ENCODE measurements at places on chromosomes 13 and 19. TPM values are rescaled to one million over a fixed set of nuclear protein-coding genes. Genes with fewer than 3 reads are reported as not detected.

DNA sequence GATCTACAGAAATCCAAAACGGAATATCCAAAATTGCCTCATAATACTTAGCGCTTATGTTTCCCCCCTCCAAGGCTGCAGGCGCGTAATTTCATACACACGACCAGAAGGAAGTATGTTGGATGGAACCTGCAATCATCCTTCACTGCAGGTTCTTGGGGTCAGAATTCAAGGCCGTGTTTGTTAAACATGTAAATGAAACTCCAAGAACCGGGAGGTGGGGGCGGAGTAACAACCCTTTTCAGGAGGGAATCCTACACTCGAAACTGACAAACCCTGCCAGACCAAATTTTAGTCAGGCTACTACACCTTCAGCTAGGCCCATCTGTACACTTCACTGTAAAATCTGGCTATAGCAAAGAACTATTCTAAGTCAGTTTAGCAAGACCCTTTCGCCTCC lies 1.3 kb downstream of the ZNF607 start:
- H3K27ac ChIP-seq = no peak overlapping the region
- H3K4me1 ChIP-seq = peaks cover 3% of the 10 kb centered on the region
- no peaks in the 10 kb centered on the region for H3K27me3 ChIP-seq
- no peaks in the 10 kb centered on the region for H3K36me3 ChIP-seq
- DNase-seq = no peak

DNA sequence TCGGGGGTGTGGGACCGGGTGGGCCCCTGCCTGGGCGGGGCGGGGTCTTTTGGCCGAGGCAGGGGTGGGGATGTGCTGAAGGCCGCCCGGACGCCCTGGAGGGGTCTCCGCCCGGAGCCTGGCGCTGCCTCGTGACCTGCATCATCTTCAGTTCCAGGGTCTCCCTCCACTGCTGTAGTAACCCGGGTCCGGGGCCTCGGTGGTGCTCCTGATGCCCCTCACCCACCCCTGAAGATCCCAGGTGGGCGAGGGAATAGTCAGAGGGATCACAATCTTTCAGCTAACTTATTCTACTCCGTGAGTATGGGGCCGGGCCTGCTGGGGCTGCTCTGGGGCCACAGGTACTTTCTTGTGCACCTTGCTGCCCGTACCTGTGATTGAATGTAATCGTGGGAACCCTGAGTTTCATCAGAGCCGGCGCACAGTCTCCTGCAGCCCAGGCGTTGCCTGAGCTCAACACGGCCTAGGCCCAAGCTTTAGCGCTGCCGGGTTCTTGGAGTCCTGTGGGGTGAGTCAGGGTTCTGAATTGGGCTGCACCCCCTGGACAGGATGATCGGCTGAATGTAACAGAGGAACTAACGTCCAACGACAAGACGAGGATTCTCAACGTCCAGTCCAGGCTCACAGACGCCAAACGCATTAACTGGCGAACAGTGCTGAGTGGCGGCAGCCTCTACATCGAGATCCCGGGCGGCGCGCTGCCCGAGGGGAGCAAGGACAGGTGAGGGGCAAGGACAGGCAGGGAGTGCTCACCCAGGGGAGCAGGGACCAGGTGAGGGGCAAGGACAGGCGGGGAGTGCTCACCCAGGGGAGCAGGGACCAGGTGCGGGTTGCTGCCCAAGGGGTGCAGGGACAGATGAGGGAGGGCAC lies 10.5 kb downstream of the PEAK3 start:
- peaks cover 2% of the 10 kb centered on the region for H3K27me3 ChIP-seq
- no peak for DNase-seq
- H3K36me3 ChIP-seq = peaks cover 29% of the 10 kb centered on the region
- H3K4me3 ChIP-seq = peak overlapping the region; percentile 100

- H3K4me3 ChIP-seq = no peak overlapping the region
- no peaks in the 10 kb centered on the region for H3K36me3 ChIP-seq
Observed at GRCh38 chr13:22944378-22944777, 236.4 kb upstream of the SGCG start.

DNA sequence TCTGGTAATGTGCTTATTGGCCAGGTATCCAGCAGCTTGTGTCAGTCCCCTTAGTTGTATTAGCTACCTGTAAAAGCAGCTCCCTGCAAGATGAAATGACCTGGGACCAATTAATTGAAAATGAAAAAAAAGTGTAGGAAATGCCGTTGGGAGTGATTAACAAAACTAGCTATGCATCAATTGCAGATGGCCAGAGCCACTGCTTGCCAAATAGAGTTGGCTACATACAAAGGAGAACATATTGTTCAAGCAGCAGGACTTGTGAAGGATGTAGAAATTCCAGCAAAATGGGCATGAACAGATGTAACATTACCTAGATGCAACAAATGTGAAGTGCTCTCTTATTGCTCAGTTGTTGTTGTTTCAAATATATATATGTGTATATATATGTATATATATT lies 300.5 kb downstream of the PCDH17 start:
- H3K27ac ChIP-seq = no peak overlapping the region
- no peaks in the 10 kb centered on the region for H3K4me1 ChIP-seq
- no peak for DNase-seq
- no peaks in the 10 kb centered on the region for H3K36me3 ChIP-seq
- no peaks in the 10 kb centered on the region for H3K27me3 ChIP-seq

- no peaks in the 10 kb centered on the region for H3K4me1 ChIP-seq
- no peaks in the 10 kb centered on the region for H3K36me3 ChIP-seq
- no peak overlapping the region for H3K4me3 ChIP-seq
- H3K27ac ChIP-seq = no peak overlapping the region
Observed at GRCh38 chr13:45747071-45747470, 45.0 kb downstream of the CBY2 start.

DNA sequence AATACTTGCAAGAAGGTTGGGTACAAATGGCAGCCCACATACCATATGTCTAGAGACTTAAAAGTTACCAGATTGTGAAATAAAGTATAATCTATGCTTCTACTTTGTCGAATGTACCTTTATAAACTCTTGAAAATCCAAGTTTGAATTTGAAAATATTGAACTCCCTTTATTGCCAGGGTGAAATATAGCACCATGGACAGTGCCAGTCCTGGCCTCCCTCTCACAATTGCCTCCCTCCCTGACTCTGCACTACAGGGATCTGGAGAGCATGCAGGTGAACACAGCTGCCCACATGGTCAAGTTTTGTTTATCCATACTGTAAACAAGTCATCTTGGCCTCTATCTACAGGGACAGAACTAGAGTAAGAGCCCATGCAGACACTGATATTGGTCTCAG lies 394.1 kb upstream of the SLITRK6 start:
- no peaks in the 10 kb centered on the region for H3K36me3 ChIP-seq
- no peak overlapping the region for H3K27ac ChIP-seq
- H3K4me1 ChIP-seq = no peaks in the 10 kb centered on the region

GRCh38 chr13:32824675-32825074 lies 191.5 kb upstream of the KL start:
- DNase-seq = no peak
- no peaks in the 10 kb centered on the region for H3K36me3 ChIP-seq
- H3K27me3 ChIP-seq = no peaks in the 10 kb centered on the region
- no peaks in the 10 kb centered on the region for H3K4me1 ChIP-seq
- H3K27ac ChIP-seq = no peak overlapping the region
- H3K4me3 ChIP-seq = no peak overlapping the region

DNA sequence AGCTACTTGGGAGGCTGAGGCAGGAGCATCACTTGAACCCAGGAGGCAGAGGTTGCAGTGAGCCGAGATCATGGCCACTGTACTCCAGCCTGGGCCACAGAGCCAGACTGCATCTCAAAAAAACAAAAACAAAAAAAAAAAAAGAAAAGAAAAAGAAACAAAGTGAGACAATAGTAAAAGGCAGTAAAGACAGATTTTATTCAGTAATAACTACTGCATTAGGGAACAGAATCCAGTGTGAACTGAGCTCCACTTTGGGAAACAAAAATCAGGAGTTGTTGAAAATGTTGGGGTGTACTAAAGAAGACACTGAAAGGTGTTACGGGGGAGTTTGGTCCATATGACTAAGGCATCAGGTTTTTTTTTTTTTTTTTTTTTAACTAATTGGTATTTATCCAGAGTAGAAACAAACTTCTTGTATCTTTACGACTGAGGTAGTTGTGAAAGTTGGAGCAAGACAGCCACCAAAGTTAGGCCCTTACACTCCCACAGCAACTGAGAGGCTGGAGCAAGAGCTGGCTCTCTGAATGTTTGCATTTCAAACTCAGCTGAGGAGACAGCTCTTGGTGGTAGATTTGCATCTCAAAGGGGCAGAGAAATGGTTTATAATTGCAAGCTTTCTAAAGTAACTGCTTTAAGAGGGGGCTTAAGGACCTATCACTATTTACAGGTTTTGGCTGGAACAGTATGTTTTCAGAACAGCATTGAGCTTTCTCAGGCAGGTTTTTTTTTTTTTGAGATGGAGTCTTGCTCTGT lies 24.2 kb downstream of the ZNF607 start:
- H3K4me1 ChIP-seq = no peaks in the 10 kb centered on the region
- H3K27ac ChIP-seq = no peak overlapping the region
- H3K4me3 ChIP-seq = no peak overlapping the region

- H3K27me3 ChIP-seq = peaks cover 46% of the 10 kb centered on the region
- H3K36me3 ChIP-seq = no peaks in the 10 kb centered on the region
- H3K27ac ChIP-seq = no peak overlapping the region
- DNase-seq = no peak
- H3K4me1 ChIP-seq = peaks cover 4% of the 10 kb centered on the region
- no peak overlapping the region for H3K4me3 ChIP-seq
Observed at GRCh38 chr19:19224852-19225494, 13.2 kb downstream of the NCAN start.

- no peak overlapping the region for H3K4me3 ChIP-seq
- no peak for DNase-seq
- no peaks in the 10 kb centered on the region for H3K36me3 ChIP-seq
Observed at GRCh38 chr13:77883328-77883727, 35.3 kb downstream of the EDNRB start.

DNA sequence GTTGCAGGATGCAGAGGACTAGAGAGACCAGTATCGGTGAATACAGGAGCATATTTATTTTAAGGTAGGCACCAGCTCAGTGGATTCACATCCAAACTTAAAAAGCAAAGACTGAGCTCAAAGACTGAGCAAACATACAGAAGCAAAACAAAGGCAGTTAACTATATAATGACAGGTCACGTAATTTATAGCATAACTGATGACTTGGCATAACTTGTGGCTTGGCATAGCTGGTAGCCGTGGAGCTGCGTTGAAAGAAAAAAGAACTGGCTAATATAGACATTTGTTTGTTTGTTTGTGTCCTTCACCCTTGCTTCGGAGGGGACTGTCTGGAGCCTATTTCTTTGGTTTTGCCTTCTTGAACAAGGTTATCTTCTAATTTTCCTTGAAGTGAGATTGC lies 33.7 kb downstream of the ZNF493 start:
- no peaks in the 10 kb centered on the region for H3K36me3 ChIP-seq
- no peak overlapping the region for H3K27ac ChIP-seq
- H3K4me3 ChIP-seq = no peak overlapping the region
- no peak for DNase-seq
- no peaks in the 10 kb centered on the region for H3K27me3 ChIP-seq

DNA sequence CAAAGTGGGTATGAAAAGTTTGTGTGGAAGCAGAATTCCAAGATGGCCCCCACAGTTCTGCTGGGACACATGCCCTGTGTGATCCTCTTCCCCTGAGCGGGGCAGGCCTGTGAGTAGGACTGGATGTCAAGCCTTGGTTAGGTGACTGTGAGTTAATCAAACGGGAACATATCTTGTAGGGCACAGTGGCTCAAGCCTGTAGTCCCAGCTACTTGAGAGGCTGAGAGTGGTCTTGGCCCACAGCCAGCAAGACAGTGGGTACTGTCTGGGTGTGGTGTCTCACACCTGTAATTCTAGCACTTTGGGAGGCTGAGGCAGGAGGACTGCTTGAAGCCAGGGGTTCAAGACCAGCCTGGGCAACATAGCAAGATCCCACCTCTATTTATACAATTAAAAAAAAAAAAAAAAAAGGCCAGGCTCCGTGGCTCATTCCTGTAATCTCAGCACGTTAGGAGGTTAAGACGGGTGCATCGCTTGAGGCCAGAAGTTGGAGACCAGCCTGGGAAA lies 6.4 kb downstream of the ZNF653 start:
- no peak overlapping the region for H3K4me3 ChIP-seq
- H3K4me1 ChIP-seq = no peaks in the 10 kb centered on the region
- no peak for DNase-seq
- peaks cover 35% of the 10 kb centered on the region for H3K36me3 ChIP-seq
- H3K27me3 ChIP-seq = no peaks in the 10 kb centered on the region
- H3K27ac ChIP-seq = no peak overlapping the region

- no peaks in the 10 kb centered on the region for H3K36me3 ChIP-seq
- H3K4me3 ChIP-seq = no peak overlapping the region
- H3K27ac ChIP-seq = no peak overlapping the region
- peaks cover 6% of the 10 kb centered on the region for H3K4me1 ChIP-seq
- DNase-seq = no peak
- H3K27me3 ChIP-seq = peaks cover 43% of the 10 kb centered on the region
Observed at GRCh38 chr13:112634102-112634501, 46.1 kb upstream of the TUBGCP3 start.

- H3K4me3 ChIP-seq = no peak overlapping the region
- H3K36me3 ChIP-seq = peaks cover 14% of the 10 kb centered on the region
- H3K4me1 ChIP-seq = peaks cover 15% of the 10 kb centered on the region
- DNase-seq = no peak
- no peaks in the 10 kb centered on the region for H3K27me3 ChIP-seq
- H3K27ac ChIP-seq = no peak overlapping the region
Observed at GRCh38 chr19:55495646-55496349, 7.6 kb downstream of the SSC5D start.

- DNase-seq = no peak
- no peak overlapping the region for H3K27ac ChIP-seq
- H3K27me3 ChIP-seq = peaks cover 1% of the 10 kb centered on the region
- no peak overlapping the region for H3K4me3 ChIP-seq
- H3K4me1 ChIP-seq = peaks cover 3% of the 10 kb centered on the region
Observed at GRCh38 chr19:46392252-46392801, 21.0 kb downstream of the CCDC8 start.

DNA sequence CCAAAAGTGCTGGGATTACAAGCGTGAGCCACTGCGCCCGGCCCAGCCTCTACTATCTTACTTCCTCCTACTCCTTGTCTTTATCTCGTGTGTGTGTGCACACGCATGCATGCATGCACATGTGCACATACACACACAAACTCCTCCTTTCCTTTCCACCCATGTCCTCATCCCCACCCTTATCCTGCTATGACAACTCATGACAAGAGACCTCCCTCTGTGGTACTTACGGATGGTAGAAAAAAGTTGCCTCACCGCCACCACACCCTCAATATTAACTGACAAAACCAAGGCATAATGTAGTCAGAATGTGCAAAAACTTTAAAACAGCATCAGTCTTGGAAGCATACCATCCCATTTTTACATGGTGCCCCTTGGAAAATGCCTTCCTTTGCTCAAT lies 15.9 kb upstream of the EEF1AKMT1 start:
- no peak overlapping the region for H3K27ac ChIP-seq
- DNase-seq = no peak
- peaks cover 7% of the 10 kb centered on the region for H3K36me3 ChIP-seq
- no peaks in the 10 kb centered on the region for H3K27me3 ChIP-seq
- H3K4me3 ChIP-seq = no peak overlapping the region

Gene LILRA2
- 3.2 TPM for polyA plus RNA-seq

Gene ZNF560
- 0.21 TPM for polyA plus RNA-seq

Gene IGSF23
- polyA plus RNA-seq = 0.14 TPM

Gene ZNF709
- polyA plus RNA-seq = 2.2 TPM

Gene GCDH
- polyA plus RNA-seq = 33.6 TPM

Gene C19orf38
- polyA plus RNA-seq = 5.4 TPM

Gene TUBB4A
- polyA plus RNA-seq = 1.1 TPM

Gene GPR108
- 106 TPM for polyA plus RNA-seq
